CD8-positive, alpha-beta memory T cell (primary cell): ENCODE measurements at places on chromosomes 5 and 9.

DNA sequence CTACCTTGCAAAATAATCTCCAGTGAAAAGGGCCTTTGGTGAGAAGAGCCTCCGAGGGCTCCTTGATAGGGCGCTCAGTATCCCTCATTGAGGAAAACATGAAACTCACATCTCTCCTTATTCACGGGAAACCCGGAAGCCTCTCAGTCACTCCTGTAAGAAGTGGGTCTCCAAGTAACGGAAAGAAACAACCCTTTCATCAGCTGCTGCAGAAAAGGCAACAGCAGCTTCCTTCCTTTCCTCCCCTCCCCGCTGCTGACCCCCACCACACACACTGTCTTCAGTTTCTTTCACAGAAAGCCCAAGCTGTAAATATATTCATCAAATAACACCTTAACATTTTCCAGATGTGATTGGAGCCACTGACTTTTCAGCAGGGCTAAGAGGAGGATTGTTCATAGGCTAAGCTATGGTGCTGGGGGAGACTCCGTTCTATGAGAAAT lies 81.4 kb downstream of the C9orf152 start:
- DNase-seq = no peak
- H3K36me3 ChIP-seq = no peaks in the 10 kb centered on the region
- no peak overlapping the region for H3K27ac ChIP-seq
- H3K4me1 ChIP-seq = peaks cover 4% of the 10 kb centered on the region

GRCh38 chr9:25636026-25636425 lies 42.2 kb downstream of the TUSC1 start:
- H3K27ac ChIP-seq = no peak overlapping the region
- DNase-seq = no peak

DNA sequence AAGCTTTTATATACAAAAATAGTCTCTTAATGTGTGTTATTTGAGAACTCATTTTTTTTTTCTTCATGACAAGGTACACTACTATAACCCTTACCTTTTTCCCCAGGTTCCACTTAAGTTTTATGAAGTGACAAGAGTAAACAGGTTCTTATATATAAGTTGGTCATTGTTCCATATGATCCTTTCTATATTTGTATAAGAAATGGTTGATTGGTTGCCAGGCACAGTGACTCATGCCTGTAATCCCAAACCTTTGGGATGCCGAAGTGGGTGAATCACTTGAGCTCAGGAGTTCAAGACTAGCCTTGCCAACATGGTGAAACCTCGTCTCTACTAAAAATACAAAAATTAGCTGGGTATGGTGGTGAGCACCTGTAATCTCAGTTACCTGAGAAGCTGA lies 108.3 kb downstream of the PCSK1 start:
- no peaks in the 10 kb centered on the region for H3K27me3 ChIP-seq
- no peak for DNase-seq
- H3K36me3 ChIP-seq = no peaks in the 10 kb centered on the region
- H3K4me1 ChIP-seq = no peaks in the 10 kb centered on the region
- H3K4me3 ChIP-seq = no peak overlapping the region

DNA sequence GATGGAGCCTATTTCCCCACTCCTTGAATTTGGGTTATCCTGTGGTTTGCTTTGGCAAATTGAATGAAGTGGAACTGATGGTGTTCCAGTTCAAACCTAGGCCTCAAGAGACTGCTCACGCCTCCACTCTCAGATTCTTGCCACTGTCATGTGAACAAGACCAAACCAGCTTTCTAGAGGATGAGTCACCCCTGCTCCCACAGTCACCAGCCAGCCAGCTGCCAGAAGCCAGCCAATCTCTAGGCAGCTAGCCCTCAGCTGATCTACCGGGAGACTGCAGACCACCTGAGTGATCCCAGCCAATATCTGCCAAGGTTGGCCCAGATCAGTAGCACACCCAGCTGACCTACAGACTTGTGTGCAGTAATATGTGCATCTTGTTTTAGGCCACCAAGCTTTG lies 300.6 kb downstream of the TMEM38B start:
- H3K27me3 ChIP-seq = no peaks in the 10 kb centered on the region
- no peaks in the 10 kb centered on the region for H3K36me3 ChIP-seq
- H3K4me3 ChIP-seq = no peak overlapping the region
- DNase-seq = no peak
- H3K27ac ChIP-seq = no peak overlapping the region
